ENCODE measurements at places on chromosomes 5 and 9.

- DNase-seq, result no peak
Observed at GRCh38 chr5:130206686-130207085, 302.4 kb downstream of the CHSY3 start.

- no peak for DNase-seq
Observed at GRCh38 chr5:36689225-36689624, 82.8 kb downstream of the SLC1A3 start.

GRCh38 chr5:133967698-133968203, 674 bp downstream of the C5orf15 start:
- DNase-seq, result peak; percentile 69

DNA sequence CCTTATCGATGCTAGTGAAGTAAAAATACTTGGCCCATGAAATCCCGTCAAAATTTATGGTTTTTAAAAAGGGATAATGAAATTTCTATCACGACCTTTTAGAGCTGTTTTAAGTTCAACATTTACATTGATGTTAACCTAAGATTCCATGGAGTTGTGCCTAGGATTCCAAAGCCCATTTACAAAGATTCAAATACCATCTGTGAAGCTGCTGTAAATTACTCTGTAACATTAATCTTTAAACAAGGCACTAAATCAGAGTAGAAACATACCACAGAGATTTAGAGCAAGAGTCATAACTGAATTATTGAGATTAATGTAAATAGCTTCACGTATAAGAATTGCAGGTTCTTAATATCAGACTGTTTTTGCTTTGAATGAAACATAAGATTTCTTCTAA, 17.7 kb downstream of the POU5F2 start:
- no peak for DNase-seq

- DNase-seq, result no peak
Observed at GRCh38 chr9:83526901-83527300, 11.3 kb downstream of the FRMD3 start.

GRCh38 chr9:87338088-87338989, 159.3 kb upstream of the DAPK1 start:
- no peak for DNase-seq

DNA sequence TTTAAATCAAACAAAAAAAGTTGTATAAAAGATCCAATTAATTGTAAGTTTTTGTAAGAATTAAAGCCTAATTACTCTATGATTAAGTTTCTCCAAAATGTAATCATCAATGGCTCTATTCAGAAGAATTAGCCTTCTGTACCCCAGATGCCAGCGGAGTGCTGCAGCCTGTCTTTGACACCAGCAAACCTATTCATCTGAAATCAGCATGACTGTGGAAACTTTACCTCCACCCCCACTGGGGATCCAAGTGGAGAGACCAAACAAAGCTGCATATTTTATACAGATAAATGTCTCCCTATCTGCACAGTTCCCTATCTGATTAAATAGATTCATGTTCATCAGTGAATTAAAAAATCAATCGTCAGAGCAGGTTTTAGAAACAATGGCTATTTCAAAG, 426.8 kb downstream of the KIAA0825 start:
- DNase-seq, result no peak

DNA sequence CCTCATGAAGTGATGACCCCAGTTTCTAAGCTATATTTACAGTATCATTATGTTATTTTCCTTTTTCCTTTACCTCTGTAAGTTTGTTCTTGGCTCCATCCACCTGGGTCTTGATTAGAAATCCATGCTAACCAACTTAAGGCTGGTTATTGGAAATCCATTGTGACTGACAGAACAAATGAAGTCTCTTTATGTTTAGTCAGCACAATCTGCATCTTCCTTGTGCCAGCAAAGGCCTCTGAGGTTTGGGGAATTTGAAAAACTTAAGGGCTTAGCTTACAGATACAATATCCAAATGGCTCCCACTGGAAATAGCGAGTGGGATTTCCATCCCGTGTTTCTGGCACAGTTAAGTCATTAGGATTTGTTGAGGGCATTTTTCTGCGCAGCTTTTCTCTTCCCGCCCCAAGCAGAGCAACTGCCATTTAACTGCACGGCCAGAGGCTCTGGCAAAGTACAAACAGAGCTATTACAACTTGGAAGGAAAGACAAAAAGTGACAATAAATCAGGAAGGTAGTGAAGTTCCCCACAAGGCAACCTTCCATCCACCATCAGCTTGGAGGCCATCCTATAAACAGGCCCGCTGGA, 64.2 kb downstream of the DCP2 start:
- DNase-seq, result no peak

- no peak for DNase-seq
Observed at GRCh38 chr5:76489877-76490688, 87.0 kb downstream of the IQGAP2 start.

DNA sequence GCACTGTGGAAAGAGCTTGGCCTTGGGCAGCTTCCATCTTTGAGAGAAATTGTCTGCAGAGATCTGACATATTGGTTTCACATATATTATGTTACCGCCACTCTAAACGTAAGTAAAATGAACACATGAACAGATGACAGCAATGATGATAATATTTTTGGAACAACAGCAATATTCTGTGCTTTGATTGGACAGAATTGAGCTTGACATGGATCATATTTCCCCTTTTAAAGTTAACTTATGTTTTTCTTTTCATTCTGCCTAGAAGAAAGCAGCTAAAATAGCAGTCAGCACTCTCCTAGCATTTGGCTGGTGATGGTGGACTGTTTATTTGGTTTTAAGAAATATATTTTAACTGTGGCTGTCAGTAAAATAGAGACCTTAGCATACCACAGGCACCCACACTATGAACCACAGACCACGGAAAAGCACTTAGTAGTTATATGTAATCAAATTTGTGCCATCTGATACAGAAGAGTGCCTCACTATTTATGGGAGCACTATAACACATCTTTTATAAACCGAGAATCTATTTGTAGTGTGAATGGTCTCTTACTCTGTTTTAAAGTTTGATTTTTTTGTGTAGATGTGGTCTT, 1.8 kb upstream of the CFAP95 start:
- no peak for DNase-seq

GRCh38 chr5:150208187-150209098, 18.6 kb downstream of the SLC6A7 start:
- DNase-seq, result no peak

DNA sequence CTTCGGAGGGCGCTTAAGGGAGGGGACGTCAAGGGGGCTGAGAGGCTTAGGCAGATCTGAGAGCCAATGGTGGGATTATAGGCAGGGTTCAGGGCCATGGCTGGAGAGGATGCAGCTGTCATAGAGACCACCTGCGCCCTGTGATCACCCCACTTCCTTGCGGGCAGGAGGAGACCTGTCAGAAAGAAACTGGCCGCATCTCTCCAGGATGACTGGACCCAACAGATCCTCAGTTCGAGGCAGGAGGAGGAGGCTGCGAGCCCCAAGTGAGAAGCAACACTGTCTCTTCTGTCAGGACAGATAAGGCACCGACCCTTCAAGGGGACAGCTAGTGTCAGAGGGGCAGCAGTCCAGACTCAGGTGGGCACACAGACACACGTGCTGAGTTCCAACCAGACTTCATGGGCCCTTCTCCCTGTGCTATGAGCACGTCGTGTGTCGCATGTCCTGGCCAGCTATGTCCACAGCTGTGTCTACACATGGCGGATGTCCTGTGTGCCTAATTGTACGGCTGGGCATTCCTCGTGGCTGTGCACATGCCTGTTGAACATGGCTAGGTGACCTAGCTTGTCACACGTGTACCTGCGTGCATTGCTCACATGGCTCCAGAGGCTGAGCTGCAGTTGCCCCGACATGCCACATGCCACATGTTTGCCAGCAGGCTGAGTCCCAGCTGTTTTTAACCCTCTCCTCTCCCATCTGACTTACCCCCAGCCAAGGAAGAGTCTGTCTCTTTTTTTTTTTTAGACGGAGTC, 583 bp upstream of the AQP3 start:
- DNase-seq, result no peak

Data from large intestine (tissue), 12 donors.